NCI-H1417 treated with DMSO at 0.1 percent for 48 hours (cell line): ENCODE measurements at places on chromosomes 2 and 18.

DNA sequence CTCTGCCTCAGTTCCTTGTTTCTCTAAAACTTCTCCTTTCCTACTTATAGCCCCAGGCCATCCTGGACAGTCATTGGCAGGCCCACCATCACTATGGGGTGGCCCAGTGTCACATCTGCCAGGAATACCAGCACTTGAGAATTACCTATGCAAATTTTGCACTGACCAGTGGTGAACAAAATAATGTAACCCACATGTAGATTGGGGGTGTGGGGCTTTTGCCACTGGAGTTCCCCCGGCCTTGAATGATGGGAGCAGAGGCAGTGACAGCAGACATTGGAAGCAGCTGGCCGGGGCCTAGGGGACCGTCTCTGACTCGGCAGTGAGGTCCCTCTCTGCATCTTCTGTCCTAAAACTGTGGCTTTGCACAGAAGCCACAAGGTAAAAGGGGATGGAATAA, 24.9 kb upstream of the DNMT3A start:
- no peak for DNase-seq

GRCh38 chr2:54122171-54122935, 6.9 kb downstream of the ACYP2 start:
- DNase-seq, result no peak

- no peak for DNase-seq
Measured at GRCh38 chr2:1748741-1749488, 4.6 kb upstream of the PXDN start.

DNA sequence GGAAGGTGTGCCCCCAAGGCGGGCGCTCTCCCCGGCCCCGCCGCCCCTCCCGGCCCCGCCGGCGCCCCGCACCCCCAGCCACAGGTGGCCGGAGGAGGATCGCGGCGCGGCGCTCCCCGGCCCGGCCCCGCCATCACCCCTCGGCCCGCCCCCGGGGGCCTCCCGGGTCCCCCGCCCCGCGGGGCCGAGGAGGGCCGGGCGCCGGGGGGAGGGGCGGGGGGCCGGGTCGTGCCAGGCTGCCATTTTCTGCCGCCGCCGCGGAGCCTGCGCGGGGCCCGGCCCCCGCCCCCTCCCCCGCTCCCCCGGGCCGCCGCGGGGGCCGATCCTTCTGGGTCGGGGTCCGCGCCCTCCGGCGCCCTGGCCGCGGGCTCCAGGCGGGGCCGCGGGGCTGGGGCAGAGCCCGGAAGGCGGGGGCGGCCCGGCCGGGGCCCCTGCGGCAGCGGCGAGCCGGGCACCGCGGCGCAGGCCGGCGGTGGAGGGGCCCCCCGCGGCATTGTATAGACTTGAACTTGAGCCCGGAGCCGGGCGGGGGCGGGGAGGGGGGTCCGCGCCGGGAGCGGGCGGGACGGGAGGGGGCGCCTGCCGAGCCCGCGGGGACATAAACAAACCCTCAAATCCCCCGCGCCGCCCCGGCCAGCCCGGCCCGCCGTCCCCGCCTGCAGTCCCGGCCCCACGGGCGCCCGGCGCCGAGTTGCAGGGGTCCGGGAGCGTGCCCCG, 556 bp downstream of the DNMT3A start:
- DNase-seq, result no peak

GRCh38 chr18:2840521-2840920, 6.3 kb upstream of the EMILIN2 start:
- DNase-seq, result no peak

DNA sequence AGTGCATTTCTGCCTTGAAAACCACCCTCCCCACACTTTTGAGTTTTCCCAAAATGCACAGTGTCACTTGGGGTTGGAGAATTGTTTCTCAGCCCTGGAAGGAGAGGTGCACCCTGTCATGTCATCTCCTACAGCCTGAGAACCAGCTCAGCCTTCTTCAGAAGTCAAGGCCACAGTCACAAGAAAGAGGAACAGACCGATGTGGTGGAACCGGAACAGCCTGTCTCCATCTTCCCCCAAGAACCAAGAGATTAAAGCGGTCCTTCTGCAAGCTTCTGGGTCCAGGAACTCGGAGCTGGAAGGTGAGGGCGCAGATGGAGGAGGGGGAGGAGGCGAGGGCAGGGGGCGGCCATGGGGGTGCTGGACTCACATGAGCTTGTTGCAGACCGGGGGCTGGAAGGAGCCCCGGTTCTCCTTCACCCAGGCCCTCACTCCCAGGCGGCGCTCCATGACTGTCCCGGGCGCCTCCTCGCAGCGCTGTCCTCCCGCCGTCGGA, 248 bp downstream of the HAAO start:
- no peak for DNase-seq

DNA sequence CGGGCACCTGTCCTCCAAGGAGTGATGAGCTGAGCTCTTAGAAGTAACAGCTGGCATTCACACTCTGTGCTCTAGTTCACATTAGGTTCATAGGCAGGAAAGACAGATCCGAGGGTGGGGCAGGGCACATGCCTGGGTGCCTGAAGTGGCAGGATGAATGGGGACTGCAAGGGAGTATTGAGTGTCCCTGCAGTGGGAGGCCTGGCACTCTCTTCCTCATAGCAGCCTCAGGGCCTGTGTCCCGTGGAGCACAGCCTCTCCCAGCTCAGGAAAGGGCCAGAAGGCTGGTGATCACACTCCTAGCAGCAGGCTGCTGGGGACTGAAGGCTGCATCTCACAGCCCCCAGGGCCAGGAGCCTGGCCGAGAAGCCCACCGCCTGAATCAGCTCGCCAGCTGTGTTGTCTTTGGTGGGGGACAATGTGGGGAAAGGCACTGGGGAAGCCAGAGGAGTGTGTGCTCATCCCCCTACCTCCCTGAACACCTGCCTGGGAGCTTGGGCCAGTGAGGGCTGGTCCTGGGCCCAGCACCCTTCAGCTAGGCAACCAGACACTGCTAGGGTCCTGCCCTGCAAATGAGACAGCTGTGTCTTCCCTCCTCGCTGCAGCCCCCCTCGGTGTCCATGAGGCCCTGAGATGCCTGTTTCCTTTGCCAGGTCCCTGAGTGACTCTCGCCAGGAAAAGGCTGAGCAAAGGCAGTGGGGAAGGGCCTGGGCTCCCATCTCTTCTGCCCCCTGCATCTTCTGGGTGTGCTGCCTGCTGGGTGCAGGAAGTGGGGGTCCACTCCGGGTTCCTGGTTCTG, 48.2 kb upstream of the HS6ST1 start:
- no peak for DNase-seq

GRCh38 chr18:62128157-62128556, 58.7 kb downstream of the PIGN start:
- DNase-seq, result no peak

DNA sequence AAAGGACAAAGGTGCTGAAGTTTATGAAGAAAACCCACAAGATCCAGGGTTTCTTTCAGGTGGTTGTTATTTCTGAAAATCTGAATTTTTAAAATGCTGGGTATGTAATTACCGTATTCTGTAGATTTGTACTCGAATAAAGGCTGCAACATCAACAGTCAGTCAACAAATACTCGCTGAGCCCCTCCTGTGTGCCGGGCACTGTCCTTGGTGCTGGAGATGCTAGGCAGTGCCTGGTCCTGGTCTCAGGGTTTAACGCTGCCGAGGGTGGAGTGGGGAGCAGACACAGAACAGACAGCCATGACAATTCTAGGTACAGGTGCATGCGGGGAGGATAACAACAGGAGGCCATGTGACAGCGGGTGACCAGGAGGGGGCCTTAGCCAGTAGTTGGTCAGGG, 27.2 kb upstream of the PDIA6 start:
- DNase-seq, result no peak

DNA sequence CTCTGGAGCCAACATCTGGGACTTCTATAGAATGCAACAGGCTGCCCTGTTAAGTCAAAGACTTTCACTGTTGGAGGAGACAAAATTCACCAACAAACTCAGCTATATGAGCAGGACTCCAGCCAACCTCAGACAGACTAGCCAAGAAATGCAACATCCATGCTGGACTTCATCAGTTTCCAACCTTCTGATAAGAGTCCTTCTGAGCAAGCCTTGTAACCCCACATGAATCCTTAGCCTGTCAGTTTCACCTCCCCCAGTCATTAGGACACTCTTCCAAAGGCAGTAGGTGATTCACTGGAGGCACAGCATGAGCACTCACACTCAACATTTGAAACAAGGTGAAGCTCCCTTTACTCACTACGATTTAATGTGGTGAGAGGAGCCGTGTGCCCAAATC, 5.8 kb downstream of the TBC1D8 start:
- DNase-seq, result no peak
